ENCODE measurements at places on chromosomes 7 and 10.

GRCh38 chr7:131908714-131909113, 352.3 kb upstream of the PODXL start:
- DNase-seq: no peak
- H3K4me3 ChIP-seq: peak overlapping the region; percentile 82
- H3K27ac ChIP-seq: no peak overlapping the region
- peaks cover 19% of the 10 kb centered on the region for H3K36me3 ChIP-seq
- peaks cover 18% of the 10 kb centered on the region for H3K27me3 ChIP-seq

- no peak overlapping the region for H3K4me3 ChIP-seq
- peaks cover 2% of the 10 kb centered on the region for H3K27me3 ChIP-seq
- H3K36me3 ChIP-seq: peaks cover 4% of the 10 kb centered on the region
- H3K27ac ChIP-seq: no peak overlapping the region
- no peaks in the 10 kb centered on the region for H3K4me1 ChIP-seq
Measured at GRCh38 chr7:139560678-139561077, 37.2 kb downstream of the CLEC2L start.

DNA sequence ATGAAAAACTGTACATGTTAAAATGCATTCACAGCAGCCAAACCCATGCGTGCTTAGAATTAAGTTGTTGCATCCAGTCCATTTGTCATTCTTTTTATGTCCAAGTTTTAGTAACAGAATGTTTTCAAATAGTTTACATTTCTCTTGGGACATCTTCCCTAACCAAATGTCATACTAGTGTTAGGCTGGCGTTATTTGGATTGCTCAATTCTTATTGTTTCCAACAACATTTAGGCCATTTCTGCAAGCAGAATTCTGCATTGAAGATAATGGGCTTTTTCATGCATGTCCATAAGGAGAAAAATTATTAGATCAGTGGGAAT, 203.0 kb downstream of the HIBADH start:
- peaks cover 16% of the 10 kb centered on the region for H3K4me1 ChIP-seq
- no peak for DNase-seq
- peaks cover 5% of the 10 kb centered on the region for H3K27me3 ChIP-seq
- H3K27ac ChIP-seq: no peak overlapping the region
- no peak overlapping the region for H3K4me3 ChIP-seq
- H3K36me3 ChIP-seq: no peaks in the 10 kb centered on the region

DNA sequence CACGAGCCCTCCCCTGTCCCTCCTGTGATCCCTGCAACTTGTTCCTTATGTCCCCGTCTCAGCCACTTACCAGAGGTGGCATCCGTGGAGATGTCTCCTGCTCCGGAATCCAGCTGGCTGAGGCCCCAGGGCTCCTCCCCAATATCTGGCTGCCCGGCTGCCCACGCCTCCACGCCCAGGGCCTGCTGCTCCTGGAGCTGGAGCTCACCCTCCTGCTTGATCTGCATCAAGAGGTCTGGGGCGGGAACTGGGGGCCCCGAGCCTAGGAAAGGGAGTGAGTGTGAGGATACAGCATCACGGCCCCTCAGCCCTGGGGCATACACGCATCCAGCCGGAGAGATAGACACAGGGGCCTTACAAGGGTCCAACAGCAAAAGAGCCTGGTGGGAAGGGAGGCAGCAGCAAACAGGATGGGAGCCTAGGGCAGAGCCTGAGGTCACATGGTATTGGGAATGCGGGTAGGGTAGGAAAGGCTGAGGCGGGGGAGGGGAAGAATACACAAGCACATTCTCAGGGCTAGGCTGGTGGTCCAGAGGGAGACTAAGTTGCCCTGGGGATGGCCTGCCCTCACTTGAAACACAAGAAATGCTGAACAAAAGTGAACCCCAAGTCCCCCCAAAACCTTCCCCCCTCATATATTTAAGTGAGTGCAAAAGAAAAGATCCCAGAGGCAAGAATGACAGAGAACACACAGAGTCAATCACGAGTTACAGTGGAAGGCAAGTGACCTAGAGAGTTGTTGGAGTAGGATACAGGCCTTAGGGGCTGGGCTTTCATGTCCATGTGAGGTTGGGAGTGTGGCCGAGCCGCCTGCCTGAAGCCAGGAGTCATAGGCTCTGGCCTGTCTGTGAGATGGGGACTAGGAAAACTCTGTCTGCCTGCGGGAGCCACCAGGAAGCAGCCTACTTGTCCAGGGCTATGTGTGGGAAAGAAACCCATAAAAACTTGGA, 16.9 kb upstream of the ZNF777 start:
- DNase-seq: no peak
- H3K4me3 ChIP-seq: no peak overlapping the region
- peaks cover 2% of the 10 kb centered on the region for H3K4me1 ChIP-seq
- no peak overlapping the region for H3K27ac ChIP-seq
- no peaks in the 10 kb centered on the region for H3K27me3 ChIP-seq

DNA sequence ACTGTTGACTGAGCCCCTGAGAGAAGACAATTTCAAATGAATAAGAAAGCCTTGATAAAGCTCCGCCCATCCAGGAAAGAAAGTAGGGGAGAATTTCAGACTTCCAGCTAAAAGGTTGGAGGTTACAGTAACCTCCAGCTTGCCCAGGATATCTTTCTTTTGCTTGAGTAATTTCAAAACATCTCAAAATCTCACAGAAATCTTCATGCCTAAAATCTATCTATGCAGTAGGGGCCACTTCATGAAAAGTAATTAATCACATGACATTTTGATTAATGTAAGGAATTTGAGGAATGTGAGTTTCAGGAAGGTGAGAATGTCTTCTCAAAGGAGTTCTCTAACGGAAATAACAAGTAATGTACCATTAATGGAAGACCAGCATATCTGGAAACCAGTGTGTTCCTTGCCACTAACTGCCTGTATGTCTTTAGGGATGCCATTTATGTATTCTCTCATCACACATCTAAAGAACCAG, 24.2 kb downstream of the TRIL start:
- DNase-seq: no peak
- H3K4me1 ChIP-seq: peaks cover 5% of the 10 kb centered on the region
- no peak overlapping the region for H3K27ac ChIP-seq
- no peaks in the 10 kb centered on the region for H3K36me3 ChIP-seq
- no peaks in the 10 kb centered on the region for H3K27me3 ChIP-seq

DNA sequence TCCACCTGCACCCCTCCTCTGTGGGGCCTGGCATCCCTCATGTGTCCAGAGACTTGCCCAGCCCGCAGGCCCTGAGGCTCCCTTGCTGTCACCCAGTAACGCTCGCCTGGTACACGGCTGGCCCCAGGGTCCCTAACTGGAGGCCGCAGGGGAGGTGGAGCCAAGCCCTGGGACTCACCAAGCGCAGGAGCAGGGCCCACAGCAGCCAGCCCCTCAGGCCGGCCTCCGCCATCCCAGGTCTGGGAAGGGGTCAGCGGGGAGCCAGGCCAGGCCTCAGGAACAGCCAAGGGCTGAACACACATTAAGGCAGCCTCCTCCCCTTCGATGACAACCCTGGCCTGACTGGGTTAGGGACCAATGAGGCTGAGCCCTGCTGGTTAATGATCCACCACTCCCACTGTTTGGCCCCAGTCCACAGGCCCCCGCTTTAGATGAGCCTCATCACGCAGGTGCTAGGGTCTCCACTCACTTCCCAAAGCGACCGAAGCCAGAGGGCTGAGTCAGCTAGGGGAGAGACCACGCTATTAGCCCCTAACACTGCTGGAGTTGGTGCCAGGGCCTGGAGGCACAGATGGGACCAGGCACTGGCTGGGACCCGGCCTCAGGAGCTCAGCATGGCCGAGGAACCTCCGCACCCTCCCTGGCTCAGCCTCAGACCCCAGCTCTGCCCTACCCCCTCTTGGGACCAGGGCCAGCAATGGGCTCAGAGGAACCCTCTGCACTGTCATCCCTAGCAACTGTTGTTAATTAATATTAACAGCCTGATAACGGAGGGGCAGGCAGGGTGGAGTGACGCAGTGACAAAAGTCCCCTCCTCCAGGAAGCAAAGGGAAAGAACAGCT, at the start of gene NPC1L1:
TSS of gene NPC1L1 (minus strand) at position 303 of the 842 bp plus-strand sequence. CDS start at position 232, 71 bp downstream.
- H3K4me3 ChIP-seq: no peak within 1 kb of the TSS
- H3K27me3 ChIP-seq: peaks cover 15% of the 10 kb centered on the region
- H3K27ac ChIP-seq: no peak within 1 kb of the TSS
- no peaks in the 10 kb centered on the region for H3K36me3 ChIP-seq
- DNase-seq: no peak
- peaks cover 4% of the 10 kb centered on the region for H3K4me1 ChIP-seq

GRCh38 chr7:100044718-100045117, 4.9 kb upstream of the ZSCAN21 start:
- no peaks in the 10 kb centered on the region for H3K4me1 ChIP-seq
- no peaks in the 10 kb centered on the region for H3K27me3 ChIP-seq
- no peak for DNase-seq
- no peak overlapping the region for H3K27ac ChIP-seq

GRCh38 chr10:43689007-43689491, 40.4 kb upstream of the ZNF32 start:
- H3K27ac ChIP-seq: no peak overlapping the region
- H3K36me3 ChIP-seq: no peaks in the 10 kb centered on the region
- no peaks in the 10 kb centered on the region for H3K4me1 ChIP-seq
- peaks cover 16% of the 10 kb centered on the region for H3K27me3 ChIP-seq
- peak overlapping the region; percentile 92 for H3K4me3 ChIP-seq

- peaks cover 5% of the 10 kb centered on the region for H3K27me3 ChIP-seq
- peaks cover 7% of the 10 kb centered on the region for H3K36me3 ChIP-seq
- H3K4me3 ChIP-seq: no peak overlapping the region
- H3K27ac ChIP-seq: peak overlapping the region; percentile 45
- H3K4me1 ChIP-seq: peaks cover 3% of the 10 kb centered on the region
Measured at GRCh38 chr7:158760936-158761335, 56.3 kb upstream of the NCAPG2 start.

DNA sequence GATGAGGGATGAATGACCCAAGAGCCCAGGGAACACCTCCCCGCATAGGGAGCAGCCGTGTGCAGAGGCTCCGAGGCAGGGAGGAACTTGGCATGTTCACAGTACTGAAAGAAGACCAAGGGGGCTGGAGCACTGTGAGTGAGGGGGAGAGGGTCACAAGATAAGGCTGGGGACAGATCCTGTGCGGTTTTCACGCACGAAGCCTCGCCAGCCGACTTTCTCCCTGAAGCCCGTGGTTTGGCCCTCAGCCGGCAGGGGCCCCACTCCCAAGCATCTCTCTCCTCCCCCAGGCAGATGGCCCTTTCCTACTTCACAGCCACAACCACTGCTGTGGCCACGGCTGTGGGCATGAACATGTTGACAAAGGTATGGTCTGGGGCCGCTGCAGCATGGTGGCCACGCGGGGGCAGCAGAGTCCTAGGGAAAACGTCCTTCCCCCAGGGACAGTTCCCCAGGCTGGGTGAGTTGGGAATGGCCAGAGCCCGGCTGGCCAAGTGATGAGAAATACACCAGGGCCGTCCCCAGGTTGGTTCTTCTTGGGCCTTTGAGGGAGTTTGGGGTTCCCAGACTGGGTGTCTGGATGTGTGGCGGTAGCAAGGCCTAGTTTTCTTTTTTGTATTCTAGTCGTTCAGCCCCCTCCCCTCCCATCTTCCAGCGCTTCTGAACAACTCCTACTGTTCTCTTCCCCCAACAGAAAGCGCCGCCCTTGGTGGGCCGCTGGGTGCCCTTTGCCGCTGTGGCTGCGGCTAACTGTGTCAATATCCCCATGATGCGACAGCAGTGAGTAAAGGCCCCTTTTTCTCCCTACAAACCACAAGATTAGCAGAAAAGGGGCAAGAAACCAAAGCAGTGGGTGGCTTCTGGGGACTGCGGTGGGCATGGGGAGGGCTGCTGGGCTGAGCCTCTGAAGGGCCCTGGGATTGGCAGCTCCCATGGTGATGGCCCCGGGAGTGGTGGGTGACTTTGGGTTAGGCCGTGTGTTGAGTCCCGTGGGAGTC, 14.4 kb upstream of the WBP1L start:
- H3K27me3 ChIP-seq: peaks cover 7% of the 10 kb centered on the region
- peak overlapping the region; percentile 35 for H3K27ac ChIP-seq
- no peak overlapping the region for H3K4me3 ChIP-seq
- H3K36me3 ChIP-seq: no peaks in the 10 kb centered on the region

DNA sequence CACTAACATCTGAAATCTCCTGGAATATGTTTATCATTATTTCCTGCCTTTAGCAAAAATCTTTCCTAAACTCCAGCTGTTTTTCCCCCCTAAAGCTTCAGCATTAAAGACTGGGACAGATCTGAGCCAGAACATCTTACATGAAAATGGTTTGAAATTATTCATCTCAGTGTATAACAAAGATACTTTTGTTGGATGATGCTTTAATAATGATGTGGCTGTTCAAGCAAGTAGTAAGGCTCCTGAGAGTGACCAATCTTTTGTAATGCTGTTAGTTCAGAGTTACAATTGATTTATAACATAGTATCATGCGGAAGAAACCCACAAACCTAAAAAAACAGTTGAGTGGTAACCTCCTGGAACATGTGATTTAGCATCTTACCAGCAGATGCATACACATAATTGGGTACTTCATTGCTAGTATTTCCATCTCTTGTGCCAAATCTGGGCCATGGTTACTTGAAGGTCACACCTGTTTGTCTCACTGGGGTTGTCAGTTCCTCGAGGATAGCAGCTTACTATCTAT, 1.5 kb downstream of the BZW2 start:
- peaks cover 34% of the 10 kb centered on the region for H3K4me1 ChIP-seq
- DNase-seq: no peak
- H3K36me3 ChIP-seq: no peaks in the 10 kb centered on the region
- peak overlapping the region; percentile 89 for H3K27ac ChIP-seq

DNA sequence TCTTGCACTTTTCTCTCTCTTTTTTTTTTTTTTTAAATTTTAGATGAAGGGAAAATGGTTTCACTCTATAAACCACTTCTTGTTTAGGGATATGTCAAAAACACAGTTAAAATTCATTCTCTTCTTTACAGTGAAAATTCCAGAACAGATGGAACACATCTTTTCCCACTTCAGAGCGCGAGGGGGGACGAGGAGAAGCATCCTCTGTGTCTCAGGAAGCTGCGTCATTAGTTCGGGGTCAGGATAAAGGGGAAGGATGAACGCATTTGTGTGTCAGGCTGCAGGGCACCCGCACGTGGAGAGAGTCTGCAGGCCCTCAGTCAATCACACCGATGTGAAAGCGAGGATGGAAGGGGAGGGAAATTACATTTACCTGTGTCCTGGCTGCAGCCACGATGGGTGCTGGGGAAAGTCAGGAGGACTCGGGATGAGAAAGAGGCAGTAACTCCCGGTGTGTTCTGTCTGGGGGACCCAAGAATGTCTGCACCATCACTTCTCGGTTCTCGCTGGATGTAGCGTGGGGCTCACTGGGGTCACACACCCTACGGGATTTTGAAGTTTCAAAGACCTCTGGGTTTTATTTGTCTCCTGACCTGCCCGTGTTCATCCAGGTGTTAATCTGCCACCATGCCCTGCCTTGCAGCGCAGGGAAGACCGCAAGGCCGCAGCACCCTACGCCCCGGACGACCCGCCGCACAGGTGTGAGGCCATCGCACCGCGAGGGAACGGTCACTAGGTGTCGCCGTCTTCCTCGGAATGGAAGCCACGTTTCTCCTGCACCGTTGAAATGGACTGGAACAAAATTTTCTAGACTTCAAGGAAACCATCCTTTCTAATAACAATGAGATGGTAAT, 66.7 kb upstream of the PITRM1 start:
- H3K36me3 ChIP-seq: no peaks in the 10 kb centered on the region
- no peak overlapping the region for H3K4me3 ChIP-seq
- peaks cover 19% of the 10 kb centered on the region for H3K4me1 ChIP-seq
- peak; percentile 84 for DNase-seq
- no peak overlapping the region for H3K27ac ChIP-seq

Data from glutamatergic neuron (in vitro differentiated cells).